ENCODE measurements at places on chromosomes 3 and 15.

DNA sequence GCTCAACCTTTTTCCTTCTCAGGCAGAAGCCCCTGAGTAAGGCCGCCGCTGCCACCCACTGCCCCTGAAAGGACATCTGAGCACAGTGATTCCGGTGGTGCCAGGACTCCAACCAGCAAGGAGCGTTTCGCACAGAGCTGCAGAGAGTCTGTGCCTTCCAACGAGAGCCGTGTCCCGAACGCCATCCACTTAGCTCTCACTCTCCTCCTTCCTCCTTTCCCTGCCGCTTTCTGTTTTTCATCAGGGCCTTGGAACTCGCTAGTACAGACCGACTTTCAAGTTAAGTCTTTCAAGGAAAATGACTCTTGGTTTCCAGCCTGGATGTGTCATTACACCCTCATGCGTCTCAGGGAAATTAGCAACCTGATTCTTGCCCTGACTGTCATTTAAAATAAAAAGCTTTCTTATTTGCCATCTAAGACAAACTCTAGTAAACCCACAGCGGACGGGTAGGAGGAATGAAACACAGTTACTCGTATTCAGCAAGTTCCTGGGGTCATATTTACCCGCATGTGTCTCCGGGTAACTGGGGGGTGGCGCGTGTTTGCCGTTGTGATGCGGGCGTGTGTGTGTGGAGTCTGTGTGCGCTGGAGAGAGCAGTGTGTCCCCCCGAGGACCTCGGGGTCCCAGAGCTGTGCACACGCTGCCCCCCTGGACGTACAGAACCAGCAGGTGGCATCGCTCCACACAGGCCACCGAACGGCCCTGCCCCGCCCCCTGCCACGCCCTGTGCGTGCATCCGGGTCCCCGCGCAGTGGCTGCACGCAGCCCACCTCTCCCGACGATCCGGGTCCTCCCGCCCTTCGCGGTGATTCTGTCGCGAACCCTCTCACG is 30.4 kb upstream of the ALDH1A3 start:
- peak; percentile 63 for DNase-seq

DNA sequence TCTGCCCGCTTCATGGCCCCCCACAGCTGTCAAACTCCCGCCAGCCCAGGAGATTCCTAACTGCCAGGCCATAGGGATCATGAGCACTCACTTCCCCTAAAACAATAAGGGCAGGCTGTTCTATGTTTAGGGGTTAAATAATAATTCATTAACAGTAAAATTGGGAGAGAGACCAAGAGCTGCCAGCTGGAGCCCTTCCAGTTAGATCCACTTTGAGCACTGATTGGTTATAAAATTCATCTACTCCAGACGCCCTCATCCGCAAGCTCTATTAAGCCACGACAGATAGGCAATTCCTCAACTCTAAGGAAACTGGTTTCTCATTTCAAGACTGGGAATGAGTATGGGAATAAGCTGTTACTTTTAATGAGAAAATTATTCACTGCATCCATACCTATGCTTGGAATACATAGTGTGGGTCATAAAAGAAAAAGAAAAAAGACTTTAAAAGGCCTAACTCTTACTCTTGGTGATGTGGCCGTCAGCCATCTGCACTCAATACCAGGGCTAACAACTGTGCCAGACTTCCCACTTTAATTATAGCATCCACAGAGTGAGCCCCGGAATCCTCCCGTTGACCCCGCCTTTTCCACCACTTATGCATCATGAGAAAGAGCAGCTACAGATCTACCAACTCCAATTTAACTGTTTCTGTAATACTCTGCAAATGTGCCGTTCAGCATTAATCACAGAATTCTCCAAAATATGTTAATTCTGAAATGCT is 44.5 kb downstream of the IL17RD start:
- DNase-seq = no peak

GRCh38 chr3:141294848-141295247 is 63.2 kb downstream of the PXYLP1 start:
- DNase-seq = no peak

DNA sequence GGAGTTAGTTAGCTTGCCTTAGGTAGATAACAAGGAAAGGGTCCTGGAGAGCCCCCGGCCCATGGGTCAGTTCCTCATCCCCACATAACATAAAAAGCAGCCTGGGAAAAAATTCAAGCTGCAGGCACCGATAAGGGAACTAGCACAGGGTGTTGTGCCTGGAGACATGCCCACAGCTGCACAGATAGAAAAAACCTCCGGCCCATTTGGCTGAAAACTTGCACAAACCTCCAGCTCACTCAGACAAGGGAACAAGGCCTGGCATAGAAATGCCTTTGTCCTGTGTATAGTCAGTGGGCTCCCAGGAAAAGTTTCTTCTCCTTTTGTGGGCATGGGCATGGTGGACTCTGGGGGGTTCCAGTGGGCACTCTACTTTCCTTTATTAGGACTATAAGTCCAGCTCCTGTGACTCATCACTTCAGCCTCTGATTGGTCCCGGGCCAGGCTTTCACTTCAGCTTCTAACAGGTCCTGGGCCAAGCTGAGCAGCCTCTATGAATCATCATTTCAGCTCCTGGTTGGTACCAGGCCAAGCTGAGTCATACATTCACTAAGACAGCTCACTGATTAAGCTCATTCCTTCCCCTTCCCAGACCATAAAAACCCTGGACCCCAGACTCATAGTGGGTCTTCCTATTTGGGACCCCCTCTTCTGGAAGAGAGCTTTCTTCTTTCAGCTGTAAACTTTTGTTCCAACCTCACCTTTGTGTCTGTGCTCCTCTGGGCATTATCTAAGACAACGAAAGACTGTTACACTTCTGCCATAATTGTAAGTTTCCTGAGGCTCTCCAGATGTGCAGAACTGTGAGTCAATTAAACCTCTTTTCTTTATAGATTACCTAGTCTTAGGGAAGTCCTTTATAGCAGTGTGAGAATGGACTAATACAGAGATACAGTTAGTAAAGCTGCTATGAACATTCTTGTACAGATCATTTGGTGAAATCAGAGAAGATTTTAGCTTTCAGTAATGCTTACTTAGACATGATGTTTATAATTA is 348.0 kb upstream of the DPPA4 start:
- no peak for DNase-seq

Measured in activated CD8-positive, alpha-beta memory T cell treated with anti-CD3 and anti-CD28 coated beads, Interleukin-2, amount 10 ng/mL, durations not matched to agents 7 days and 5 days (primary cell).